Hypothalamus (tissue), 51 donors: ENCODE measurements at places on chromosomes 5 and 9.
A peak's percentile ranks its signal among the peaks of the same experiment; 100 is the strongest.

- no peak for DNase-seq
Observed at GRCh38 chr9:33304362-33304761, 14.0 kb downstream of the NFX1 start.

DNA sequence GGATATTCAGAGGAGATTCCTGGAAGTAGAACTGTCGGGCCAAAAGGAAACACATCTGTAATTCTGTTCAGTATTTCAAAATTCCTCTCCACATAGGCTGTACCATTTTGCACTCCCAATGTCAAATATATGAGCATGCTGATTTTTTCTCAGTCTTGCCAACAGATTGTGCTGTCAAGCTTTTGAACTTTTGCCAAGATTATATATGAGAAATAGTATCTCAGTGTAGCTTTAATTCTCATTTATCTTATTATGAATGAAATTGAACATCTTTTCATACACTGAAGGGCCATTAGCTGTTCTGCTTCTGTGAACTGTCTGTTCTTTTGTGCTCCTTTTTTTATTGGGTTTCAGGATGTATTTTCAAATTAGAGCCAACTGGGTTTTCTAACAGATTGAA is 907.1 kb downstream of the MAT2B start:
- no peak for DNase-seq

DNA sequence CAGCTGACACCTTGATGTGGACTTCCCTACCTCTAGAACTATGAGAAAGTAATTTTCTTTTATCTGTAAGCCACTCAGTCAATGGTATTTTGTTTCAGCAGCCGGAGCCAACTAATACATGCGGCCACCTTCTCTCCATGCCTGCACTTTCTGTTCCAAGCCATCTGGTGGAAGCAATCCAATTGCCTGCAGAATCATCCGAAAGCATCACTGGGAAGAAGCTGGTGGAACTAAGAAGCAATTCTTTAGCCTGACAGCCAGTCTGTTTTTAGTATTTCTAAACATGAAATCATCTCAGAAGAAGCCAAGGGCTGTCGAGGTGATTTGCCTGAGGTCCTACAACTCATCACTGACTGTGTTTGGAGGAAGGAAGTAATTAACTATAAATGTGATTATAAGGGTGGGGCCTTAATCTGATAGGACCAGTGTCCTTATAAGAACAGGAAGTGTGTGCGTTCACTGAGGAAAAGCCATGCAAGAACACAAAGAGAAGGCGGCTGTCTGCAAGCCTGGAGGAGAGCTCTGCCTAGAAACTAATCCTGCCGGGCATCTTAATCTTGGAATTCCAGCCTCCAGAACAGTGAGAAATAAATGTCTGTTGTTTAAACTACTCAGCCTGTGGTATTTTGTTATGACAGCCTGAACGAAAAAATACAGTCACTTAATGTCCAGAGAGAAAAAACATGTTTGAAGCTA is 49.1 kb downstream of the NXNL2 start:
- DNase-seq, result no peak

DNA sequence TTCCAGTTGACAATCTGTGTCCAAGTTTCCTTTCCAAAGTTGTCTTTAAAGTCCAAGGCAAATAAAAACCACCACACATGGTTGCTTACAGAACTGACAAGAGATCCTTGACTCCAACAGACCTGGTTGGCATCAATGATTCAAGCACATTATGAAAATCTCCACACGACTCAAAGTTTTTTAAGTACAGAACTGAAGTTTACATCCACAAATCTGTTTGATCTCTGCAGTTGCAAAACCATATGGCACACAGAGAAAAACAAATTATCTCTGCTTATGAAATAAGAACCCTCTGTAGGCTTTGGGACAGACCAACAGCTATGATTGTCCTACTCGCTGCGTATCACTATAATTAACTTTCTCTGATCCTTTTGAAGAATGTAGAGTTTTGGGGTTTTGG is 60.8 kb downstream of the MLLT3 start:
- no peak for DNase-seq

GRCh38 chr9:129289131-129289731 is 111.2 kb upstream of the IER5L start:
- no peak for DNase-seq

DNA sequence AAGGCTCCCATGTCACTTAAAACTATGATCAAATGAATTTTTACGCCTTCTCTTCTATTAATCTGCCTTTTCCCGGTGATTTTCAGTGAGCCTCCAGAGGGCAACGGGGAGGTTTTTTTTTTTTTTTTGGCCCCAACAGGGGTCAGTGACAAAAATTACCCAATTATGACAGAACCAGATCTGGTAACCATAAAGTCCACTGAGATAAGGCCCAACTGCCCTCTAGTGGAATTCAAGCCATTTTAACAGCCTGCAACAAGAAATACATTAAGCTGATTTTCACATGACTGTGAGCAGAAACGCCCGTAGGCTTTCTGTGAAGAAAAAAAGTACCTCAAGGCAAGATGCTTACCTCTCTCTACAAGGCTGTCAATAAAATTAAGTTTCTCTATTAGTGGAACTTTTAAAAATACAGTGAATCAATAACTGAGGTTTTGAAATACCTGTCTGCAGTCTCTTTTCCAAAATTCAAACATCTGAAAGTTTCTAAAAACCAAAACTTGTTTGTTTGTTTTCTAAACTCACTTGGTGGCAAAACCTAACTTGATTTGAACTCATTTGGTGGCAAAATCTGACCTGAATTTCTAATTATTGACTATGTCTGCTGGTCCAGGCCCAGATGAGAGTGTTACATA is 49.7 kb upstream of the FST start:
- DNase-seq, result no peak

DNA sequence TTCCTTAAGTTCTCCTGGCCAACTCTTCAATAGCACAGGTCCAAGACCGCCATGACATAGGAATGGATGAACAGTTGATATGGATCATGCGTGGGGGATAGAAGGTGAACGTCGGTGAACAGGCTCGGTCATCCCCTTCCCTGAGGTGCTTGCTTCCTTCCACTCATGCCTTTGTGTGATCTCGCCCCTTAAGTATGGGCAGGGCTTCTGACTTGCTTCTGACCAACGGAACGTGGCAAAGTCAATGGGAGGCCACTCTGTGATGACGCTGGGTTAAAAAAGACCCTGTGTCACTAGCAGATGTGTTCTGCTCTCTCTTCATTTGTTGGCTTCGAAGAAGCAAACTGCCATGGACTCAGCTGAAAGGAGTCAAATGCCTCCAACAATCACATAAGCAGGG is 240.5 kb upstream of the TUT7 start:
- no peak for DNase-seq

- no peak for DNase-seq
Observed at GRCh38 chr9:26296910-26297572, 595.6 kb downstream of the CAAP1 start.

DNA sequence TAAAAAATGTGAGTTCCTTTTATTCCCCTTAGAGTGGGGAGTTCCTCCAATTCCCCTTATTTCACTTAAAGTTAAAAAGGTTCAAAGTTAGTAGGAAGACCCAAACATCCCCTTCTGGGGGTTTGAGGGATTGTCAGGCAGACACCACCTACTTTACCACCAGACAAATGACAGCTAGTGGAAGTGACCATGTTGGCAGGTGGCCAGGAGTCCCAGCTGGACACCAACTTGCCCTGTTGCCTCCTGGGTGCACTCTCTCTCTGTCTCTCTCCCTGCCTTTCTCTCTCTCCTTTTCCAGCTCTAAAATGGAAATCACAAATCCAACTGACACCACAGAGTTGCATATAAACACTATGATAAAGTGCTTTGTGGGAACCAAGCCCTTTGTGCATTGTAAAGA is 307.7 kb upstream of the TLE4 start:
- no peak for DNase-seq

- no peak for DNase-seq
Observed at GRCh38 chr9:128022886-128023285, 42.1 kb upstream of the EEIG1 start.

GRCh38 chr5:116536316-116537083 is 38.1 kb downstream of the SEMA6A start:
- DNase-seq, result peak; percentile 44

DNA sequence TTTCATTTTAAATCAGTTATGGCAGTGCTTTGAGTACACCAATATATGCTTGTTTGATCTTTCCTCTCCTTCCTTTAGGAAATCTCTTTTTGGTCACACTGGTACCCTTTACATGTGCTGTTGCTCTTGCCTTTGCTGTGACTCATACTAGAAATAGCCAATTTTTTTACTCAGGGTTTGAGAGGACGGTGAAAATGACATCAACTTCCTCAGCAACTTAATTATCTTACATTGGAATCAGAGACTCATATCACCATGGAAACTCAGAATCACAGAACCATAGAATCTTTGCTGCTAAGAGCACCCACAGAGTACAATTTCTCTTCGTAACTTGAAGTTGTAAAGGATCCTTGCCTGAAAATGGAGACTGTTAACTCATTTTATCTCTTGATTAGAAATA is 13.8 kb upstream of the ZNF300 start:
- no peak for DNase-seq

DNA sequence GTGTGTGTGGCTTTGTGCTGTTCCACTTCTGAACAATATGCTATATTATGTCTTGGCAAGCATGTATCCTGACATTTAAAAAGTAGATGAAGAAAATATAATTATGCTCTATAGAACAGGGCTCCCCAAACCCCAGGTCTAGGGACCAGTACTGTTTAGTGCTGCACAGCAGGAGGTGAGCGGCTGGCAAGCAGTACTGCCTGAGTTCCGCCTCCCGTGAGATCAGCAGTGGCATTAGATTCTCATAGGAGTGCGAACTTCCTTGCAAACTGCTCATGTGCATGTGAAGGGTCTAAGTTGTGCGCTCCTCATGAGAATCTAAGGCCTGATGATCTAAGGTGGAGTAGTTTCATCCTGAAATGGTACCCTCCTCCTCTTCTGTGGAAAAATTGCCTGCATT is 979.1 kb upstream of the CTNND2 start:
- no peak for DNase-seq

GRCh38 chr5:136985785-136986475 is 513.2 kb downstream of the SPOCK1 start:
- no peak for DNase-seq

- no peak for DNase-seq
Observed at GRCh38 chr9:37788332-37788731, 3.5 kb upstream of the EXOSC3 start.

- no peak for DNase-seq
Observed at GRCh38 chr5:66987949-66988838, 208.4 kb downstream of the CD180 start.

DNA sequence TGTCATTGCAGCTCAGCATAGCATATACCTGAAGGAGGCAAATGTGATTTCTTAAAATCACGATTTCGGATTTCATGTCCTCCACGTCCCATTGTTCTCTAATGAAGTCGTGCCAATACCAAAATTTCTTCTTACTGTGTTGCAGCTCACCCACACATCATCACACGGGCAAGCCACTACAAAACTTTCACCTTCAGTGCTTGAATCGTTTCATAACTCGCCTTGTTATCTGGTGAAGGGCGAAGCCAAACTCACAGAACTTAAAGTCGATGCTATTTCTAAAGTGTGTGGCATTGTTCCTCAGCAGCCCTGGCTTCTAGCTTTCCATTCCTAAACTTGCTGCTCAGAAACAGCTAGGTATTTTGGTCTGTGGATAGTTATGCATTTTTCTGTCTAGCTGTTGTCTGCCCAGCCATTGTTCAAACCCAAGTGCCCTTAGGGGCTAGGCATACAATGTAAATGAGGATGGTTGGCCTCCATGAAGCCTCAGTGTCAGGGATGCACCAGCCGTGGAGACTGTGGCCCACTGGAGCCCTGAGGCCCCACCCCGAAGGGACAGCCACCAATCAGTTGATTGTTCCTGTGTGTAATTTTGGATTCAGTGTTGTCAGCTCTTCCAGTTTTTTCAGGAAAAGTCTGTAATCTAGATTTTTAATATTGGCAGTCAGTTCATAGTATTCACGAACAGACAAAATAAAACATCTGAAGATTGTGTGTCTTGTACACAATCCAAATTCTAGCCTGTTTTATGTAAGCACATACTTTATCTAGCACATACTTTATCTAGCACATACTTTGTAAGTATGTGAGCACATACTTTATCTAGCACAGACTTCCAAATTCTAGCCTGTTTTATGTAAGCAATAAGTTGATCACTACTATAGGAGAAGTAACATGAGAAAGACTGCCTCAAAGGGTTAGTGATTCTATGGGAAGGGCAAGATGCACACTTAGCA is 112.8 kb downstream of the DAPK1 start:
- no peak for DNase-seq

DNA sequence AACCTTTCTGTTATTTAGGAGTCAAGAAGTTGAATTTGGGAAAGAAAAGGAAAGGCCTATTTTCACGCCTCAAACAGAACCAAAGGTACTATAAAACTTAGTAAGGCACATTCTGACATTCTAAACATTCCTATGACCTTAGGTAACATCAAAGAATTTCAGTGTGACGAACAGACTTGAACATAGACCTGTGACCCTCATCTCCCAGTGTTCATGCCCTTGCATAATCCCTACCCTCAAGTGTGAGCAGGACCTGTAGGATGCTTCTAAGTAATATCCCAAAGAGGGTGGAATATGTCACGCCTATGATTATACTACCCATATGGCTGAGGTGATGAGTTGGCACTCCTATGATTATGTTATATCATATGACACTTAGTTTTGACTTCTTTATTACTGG is 540.9 kb downstream of the KIF4B start:
- DNase-seq, result no peak

DNA sequence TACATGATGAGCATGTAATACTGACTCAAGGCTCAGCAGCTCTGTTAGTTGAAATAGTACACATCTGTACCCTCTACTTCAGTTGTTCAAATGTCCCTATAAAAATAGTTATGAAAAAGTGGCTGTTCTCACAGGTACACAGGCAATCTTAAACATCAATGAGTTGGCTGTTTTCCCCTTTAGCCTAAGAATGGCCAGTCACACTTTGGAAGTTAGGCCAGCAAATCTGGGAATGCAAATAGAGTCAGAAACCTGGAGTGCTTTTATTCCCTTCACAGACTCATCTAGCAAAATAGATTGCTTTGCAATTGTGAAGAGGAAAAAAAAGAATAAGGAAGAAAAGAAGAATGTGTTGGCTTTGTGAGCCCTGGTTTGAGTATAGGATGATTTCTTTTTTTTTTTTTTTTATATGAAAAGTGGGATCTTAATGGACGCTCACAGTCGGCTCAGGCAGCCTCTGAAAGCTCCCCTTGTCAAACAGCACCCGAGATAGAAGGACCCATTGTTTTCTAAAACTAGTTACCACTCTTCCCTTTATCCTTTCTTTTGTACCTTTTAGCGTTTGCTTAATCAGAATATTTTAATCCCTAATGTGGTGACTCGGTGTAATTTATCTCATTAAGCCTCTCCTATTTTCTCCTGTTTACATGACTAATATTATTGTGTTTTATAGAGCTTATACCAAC is 27.9 kb upstream of the TLE1 start:
- DNase-seq, result no peak

- no peak for DNase-seq
Observed at GRCh38 chr9:21560281-21560745, 78.2 kb upstream of the IFNE start.
